ENCODE measurements at places on chromosomes 11 and 22.

GRCh38 chr11:62984451-62984991 lies at the start of gene SLC22A6:
Gene SLC22A6 (minus strand): TSS chr11:62984967. CDS start chr11:62984690, 277 bp downstream.
- DNase-seq: no peak

- no peak for DNase-seq
Observed at GRCh38 chr22:30016596-30016995, 63.7 kb upstream of the HORMAD2 start.

DNA sequence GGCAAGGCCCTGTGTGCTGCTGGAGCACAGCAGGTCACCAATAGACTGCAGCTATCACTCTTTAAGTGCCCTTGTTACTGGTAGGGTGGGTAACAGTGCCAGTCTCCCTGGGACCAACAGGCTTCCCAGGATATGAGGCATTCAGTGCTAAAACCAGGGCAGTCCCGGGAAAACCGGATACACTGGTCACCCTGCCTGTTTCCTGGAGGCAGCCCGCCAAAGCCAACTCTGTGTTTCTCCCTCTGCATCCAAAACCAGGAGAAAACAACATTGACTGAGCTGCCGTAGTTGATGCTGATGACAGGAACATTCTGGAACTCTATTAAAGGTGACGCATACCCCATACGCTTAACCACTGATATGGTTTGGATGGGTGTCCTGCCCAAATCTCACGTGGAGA lies 149.1 kb downstream of the SHANK2 start:
- DNase-seq: no peak

GRCh38 chr11:117588166-117588810 lies 208.7 kb downstream of the DSCAML1 start:
- DNase-seq: no peak

- no peak for DNase-seq
Observed at GRCh38 chr11:103043826-103044678, 47.9 kb downstream of the DCUN1D5 start.
